Ovary (tissue), 10 donors: ENCODE measurements at places on chromosomes 2 and 18.

GRCh38 chr2:15517793-15518192 lies 43.3 kb downstream of the NBAS start:
- no peak overlapping the region for H3K4me3 ChIP-seq
- DNase-seq: no peak
- no peaks in the 10 kb centered on the region for H3K4me1 ChIP-seq

DNA sequence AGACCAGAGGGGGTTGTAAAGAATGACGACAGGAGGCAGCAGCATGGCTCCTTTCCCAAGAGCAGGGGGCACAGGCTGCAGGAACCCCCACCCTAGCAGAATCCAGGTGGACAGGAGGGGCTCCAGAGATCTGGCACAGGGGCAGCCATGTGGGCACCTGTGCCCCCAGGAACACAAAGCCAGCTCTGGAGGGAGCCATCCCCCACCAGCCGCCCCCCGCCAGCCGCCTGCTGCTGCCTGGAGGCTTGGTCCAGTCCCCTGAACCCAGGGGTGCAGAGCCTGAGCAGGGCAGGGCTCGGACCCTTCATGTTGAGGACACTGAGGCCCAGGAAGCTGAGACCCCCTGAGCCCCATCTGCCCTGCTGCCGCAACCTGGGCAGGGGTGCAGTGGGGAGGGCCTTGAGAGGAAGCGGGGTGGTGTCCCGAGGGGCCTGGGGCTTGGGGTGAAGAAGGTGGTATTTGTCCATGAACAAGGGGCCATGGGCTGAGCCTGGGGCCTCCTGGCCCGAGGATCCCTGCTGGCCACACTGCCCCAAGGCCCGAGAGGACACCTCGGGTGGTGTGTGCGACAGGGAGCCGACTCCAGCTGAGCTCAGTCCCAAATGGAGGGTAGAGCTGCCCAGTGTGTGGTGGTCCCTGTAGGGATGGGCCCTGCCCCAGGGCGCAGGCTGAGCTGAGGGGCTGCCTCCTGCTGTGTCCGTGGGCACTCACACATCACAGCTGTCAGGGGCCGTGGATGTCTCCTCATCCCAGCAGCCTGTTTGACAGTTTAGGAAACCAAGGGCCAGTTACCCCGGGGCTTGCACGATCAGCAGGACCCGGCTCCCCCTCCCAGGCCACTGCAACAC lies 39.8 kb upstream of the SNED1 start:
- H3K36me3 ChIP-seq: no peaks in the 10 kb centered on the region
- no peak overlapping the region for H3K27ac ChIP-seq
- peaks cover 33% of the 10 kb centered on the region for H3K4me1 ChIP-seq
- H3K27me3 ChIP-seq: no peaks in the 10 kb centered on the region

DNA sequence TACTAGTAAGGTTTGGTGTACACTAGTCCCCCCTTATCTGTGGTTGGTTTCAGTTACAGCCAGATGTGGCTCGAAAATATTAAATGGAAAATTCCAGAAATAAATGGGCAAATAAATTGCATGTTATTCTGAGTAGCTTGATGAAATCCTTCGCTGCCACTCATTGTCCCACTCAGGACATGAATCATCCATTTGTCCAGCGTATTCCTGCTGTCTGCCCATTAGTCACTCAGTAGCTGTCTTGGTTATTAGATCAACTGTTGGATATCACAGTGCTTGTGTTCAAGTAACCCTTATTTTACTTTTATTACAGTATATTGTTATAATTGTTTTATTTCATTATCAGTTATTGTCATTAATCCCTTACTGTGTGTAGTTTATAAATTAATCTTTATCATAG lies 21.7 kb downstream of the ZDBF2 start:
- no peak overlapping the region for H3K27ac ChIP-seq
- no peak overlapping the region for H3K4me3 ChIP-seq
- DNase-seq: no peak
- H3K36me3 ChIP-seq: no peaks in the 10 kb centered on the region
- H3K4me1 ChIP-seq: no peaks in the 10 kb centered on the region
- H3K27me3 ChIP-seq: no peaks in the 10 kb centered on the region

DNA sequence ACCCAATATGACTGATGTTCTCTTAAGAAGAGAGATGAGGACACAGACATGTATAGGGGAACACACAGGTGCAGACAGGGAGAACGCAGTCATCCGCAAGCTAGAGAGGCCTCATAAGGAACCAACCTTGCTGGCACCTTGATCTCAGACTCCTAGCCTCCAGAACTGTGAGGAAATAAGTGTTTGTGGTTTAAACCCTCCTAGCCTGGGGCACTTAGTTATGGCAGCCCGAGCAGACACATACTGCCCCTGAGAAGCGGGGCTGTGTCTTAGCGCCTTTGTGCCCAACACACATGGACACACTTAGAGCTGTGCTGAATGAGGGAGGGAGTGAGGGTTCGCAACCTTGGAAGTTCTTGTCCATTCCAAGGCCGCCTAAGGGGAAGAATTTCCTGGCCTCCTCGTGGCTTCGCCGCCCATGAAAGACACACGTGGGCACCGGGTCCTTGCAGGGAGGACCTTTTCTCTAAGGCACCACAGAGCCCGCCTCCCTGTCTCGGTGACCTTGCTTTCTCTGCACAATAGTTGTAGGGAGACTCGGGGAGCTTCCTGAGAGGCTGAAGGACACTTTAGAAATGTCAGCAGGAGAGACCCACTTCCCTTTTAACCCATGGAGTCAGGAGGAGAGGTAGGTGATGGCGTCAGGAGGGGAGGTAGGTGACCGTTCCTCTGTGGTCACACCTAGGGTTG lies 224.5 kb upstream of the HDAC4 start:
- DNase-seq: no peak
- H3K4me1 ChIP-seq: no peaks in the 10 kb centered on the region
- H3K27ac ChIP-seq: no peak overlapping the region
- no peaks in the 10 kb centered on the region for H3K27me3 ChIP-seq
- H3K4me3 ChIP-seq: no peak overlapping the region

GRCh38 chr18:69387186-69387585 lies 13.5 kb upstream of the DOK6 start:
- no peaks in the 10 kb centered on the region for H3K4me1 ChIP-seq
- H3K27me3 ChIP-seq: no peaks in the 10 kb centered on the region
- DNase-seq: no peak

DNA sequence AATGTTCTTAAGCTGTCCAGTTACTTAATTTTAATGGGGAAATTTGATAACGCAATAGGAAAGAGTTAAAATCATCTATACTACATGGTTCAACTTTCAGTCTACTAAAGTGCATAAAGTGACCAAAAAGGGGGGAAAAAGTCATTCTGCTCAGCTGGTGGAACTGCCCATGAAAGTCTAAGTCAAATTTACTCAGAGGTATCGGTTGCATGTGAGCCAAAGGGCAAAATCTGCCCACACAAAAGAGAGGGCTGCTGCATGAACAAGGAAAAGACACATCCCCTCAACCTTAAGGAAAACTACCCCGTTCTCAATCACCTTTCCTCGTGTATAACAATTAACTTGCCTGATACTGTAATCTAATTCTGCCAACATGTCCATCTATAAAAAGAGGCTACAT lies 126.1 kb downstream of the TCF4 start:
- no peak for DNase-seq
- no peaks in the 10 kb centered on the region for H3K36me3 ChIP-seq
- H3K4me1 ChIP-seq: peaks cover 1% of the 10 kb centered on the region
- H3K27me3 ChIP-seq: no peaks in the 10 kb centered on the region
- H3K4me3 ChIP-seq: no peak overlapping the region

DNA sequence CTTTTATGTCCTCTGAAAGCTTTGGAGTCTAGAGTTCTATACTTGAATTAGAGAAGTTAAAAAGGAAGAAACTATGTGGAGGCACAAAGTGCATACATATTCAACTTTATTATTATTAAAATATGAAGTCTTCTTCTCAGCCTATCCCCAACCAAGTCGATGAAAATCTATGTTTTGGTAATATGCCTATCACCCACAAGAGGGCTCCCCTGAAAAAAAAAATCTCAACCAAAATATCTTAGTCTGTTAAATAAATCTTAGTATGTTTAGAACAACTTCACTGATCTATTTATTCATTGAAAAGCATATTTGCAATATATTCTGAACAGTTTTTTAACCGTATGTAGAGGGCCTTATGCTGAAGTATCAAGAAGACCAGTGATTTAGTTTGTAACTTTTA lies 804.5 kb downstream of the TDRD15 start:
- no peaks in the 10 kb centered on the region for H3K27me3 ChIP-seq
- no peak for DNase-seq
- H3K36me3 ChIP-seq: no peaks in the 10 kb centered on the region
- H3K27ac ChIP-seq: no peak overlapping the region
- H3K4me1 ChIP-seq: no peaks in the 10 kb centered on the region

- DNase-seq: no peak
- H3K27ac ChIP-seq: no peak overlapping the region
- H3K36me3 ChIP-seq: no peaks in the 10 kb centered on the region
- no peaks in the 10 kb centered on the region for H3K4me1 ChIP-seq
- H3K4me3 ChIP-seq: no peak overlapping the region
- no peaks in the 10 kb centered on the region for H3K27me3 ChIP-seq
Measured at GRCh38 chr2:216584112-216584511, 49.1 kb upstream of the IGFBP2 start.

DNA sequence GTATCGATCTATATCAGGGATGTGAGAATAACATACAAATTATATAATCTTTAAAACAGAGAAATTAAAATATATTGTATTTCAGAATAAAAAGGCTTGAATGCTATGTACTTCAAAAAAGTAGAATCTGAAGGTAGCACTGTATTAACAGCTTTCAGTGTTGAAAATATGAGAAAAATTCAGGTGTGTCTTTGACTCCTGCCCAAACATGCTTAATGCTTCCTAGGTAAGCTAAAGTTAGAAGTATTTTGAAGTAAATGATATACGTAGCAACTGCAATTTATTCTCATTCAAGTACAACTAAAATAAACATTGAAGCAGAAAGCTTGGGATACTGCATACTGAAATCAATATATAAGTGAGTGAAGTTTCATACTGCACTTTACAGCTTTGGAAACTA lies 1082.0 kb upstream of the ACVR2A start:
- no peaks in the 10 kb centered on the region for H3K4me1 ChIP-seq
- no peak for DNase-seq
- no peak overlapping the region for H3K4me3 ChIP-seq
- no peaks in the 10 kb centered on the region for H3K36me3 ChIP-seq

GRCh38 chr2:208819190-208819589 lies 412.6 kb downstream of the PTH2R start:
- no peak overlapping the region for H3K27ac ChIP-seq
- no peak for DNase-seq
- H3K4me1 ChIP-seq: no peaks in the 10 kb centered on the region
- H3K27me3 ChIP-seq: no peaks in the 10 kb centered on the region
- no peak overlapping the region for H3K4me3 ChIP-seq
- H3K36me3 ChIP-seq: no peaks in the 10 kb centered on the region

DNA sequence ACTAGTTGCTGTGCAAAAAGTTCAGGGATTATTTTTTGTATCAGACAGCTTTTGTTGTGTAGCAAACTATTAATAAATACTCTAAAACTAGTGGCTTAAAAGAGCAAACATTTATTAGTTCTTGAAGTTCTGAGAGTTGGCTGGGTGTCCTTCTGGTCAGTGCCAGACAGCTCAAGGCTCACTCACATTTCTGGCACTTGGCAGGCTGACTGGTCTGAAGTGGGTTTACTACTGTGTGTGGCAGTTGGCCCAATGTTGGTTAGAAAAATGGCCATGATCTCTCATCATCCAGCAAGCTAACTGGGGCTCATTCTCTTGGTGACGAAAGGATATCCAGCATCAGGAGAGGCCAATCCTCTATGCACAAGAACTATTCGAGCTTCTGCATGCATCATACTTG lies 71.4 kb upstream of the ZNF385B start:
- H3K4me3 ChIP-seq: no peak overlapping the region
- H3K36me3 ChIP-seq: no peaks in the 10 kb centered on the region
- no peaks in the 10 kb centered on the region for H3K4me1 ChIP-seq
- no peaks in the 10 kb centered on the region for H3K27me3 ChIP-seq
